Prostate gland (tissue), 2 donors: ENCODE measurements at places on chromosomes 2 and 18. TPM values are rescaled to one million over a fixed set of nuclear protein-coding genes. Genes with fewer than 3 reads are reported as not detected.

Gene RAMP1
- total RNA-seq: 75.3 TPM

Gene ALPP
- total RNA-seq: not detected

Gene SIX2
- 5.1 TPM for total RNA-seq

Gene TPO
- total RNA-seq: 1.4 TPM

Gene OSR1
- total RNA-seq: 9.3 TPM

Gene RAPH1
- total RNA-seq: 27.6 TPM

DNA sequence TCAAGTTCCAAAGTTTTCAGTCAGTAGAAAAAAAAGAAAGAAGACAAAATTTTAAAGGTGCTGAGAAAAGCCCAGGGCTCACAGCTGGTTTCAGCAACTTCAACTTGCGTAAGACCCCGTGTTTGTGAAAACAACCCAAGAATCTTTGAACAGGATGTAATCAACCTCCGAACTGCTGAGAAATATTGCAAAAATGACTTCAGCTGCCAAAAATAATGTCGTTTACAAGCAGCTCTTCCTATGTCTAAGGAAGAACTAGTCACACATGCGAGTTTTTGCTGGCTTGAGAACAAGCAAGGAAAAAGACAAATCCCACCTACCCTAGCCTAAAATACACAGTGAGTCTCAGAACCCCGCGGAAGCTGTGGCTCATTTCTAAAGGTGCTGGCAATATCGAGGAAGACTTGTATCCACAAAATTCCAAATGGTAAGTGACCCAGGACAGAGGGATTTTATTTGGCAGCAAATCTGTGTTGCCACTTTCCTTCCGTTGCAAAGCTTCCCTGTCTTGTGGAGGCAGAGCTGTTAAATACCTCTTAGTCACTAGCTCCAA, 59.8 kb upstream of the SLC8A1 start:
- peak overlapping the region; percentile 20 for H3K4me3 ChIP-seq
- peak; percentile 4 for DNase-seq
- H3K36me3 ChIP-seq: no peaks in the 10 kb centered on the region
- H3K27ac ChIP-seq: peak overlapping the region; percentile 46
- H3K4me1 ChIP-seq: no peaks in the 10 kb centered on the region
- H3K27me3 ChIP-seq: no peaks in the 10 kb centered on the region

GRCh38 chr18:50189160-50189559, 5.8 kb downstream of the MYO5B start:
- no peak for DNase-seq
- no peak overlapping the region for H3K27ac ChIP-seq
- no peaks in the 10 kb centered on the region for H3K4me1 ChIP-seq
- H3K27me3 ChIP-seq: no peaks in the 10 kb centered on the region
- H3K4me3 ChIP-seq: no peak overlapping the region

DNA sequence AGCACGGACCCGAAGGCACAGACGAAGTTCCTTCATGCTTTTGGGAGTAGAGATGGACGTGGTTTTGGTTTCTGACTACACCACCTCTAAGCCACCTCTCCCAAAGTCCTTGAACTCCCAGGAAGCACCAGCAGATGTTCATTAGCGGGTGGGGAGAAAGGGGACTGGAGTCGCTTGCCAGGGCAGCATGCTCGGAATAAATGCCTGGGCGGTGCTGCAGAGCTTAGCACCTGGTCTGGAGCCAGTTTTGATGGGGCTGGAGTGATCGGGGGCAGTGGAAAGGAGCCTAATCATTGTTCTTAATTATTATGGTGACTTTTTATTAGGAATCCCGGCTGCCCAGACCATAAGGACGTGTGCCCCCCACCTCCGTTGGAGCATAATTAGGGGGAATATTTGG, 220.8 kb downstream of the TFCP2L1 start:
- no peak overlapping the region for H3K4me3 ChIP-seq
- H3K4me1 ChIP-seq: no peaks in the 10 kb centered on the region
- H3K27me3 ChIP-seq: no peaks in the 10 kb centered on the region
- DNase-seq: no peak

GRCh38 chr2:202780514-202781021, 91.0 kb downstream of the ICA1L start:
- DNase-seq: no peak
- H3K4me3 ChIP-seq: no peak overlapping the region
- no peaks in the 10 kb centered on the region for H3K27me3 ChIP-seq
- H3K27ac ChIP-seq: no peak overlapping the region
- no peaks in the 10 kb centered on the region for H3K36me3 ChIP-seq

GRCh38 chr2:33494155-33494779, 17.8 kb downstream of the RASGRP3 start:
- no peak overlapping the region for H3K4me3 ChIP-seq
- H3K27me3 ChIP-seq: no peaks in the 10 kb centered on the region
- DNase-seq: no peak
- H3K4me1 ChIP-seq: no peaks in the 10 kb centered on the region
